ENCODE measurements at places on chromosomes 2 and 18.
A peak's percentile ranks its signal among the peaks of the same experiment; 100 is the strongest.

DNA sequence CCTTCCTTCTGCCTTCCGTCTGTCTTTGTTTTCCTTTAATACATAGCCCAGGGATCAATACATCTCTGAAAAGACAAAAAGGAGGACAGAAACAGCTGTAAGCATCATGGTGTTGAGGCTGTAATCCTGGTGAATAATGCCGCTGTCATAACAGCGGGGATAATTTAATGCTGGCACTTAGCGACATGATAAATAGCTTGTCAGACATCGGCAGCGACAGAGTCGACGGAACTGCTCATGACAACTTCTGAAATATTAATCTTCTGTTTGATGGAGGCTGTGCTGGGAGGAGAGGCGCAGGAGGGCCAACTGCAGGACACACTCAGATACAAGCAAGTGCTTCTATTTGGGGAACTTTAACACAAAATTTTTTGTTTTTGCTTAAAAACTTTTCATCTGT lies 602.2 kb downstream of the GALR1 start:
- no peak for DNase-seq

GRCh38 chr2:138814123-138814898 lies 34.1 kb upstream of the NXPH2 start:
- no peak for DNase-seq

DNA sequence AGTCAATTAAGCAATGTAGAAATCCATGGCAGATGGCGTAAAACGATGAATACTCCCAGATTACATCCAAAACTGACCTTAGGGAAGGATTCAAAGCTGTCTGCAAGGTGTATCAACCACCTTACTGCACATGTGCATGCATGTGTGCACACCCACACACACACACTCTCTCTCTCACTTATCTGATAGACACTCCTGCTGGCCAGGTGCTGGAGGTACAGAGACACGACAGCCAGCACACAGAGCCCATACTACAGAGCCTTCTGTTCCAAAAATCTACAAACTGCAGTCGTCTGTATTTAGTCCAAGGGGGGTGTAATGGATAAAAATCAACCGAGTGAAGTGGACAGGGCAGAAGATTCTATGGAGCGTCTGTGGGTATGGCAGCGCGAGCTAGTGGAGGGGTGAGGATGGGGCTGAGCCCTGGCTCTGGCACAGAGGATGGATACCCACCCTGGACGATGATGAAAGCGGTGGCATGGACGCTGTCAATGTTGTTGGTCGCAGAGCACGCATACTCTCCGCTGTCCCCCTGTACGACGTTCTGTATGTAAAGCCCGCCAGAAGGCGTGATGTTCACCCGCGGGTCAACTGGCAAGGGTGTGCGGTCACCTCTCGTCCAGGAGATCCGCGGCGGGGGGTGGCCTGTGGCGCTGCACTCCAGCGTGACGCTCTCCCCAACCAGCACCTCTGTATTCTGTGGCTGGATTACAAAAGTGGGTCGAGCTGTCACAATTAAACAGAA lies 78.4 kb downstream of the PXDN start:
- DNase-seq = no peak

GRCh38 chr2:61210332-61210981 lies 48.5 kb downstream of the C2orf74 start:
- DNase-seq = no peak

DNA sequence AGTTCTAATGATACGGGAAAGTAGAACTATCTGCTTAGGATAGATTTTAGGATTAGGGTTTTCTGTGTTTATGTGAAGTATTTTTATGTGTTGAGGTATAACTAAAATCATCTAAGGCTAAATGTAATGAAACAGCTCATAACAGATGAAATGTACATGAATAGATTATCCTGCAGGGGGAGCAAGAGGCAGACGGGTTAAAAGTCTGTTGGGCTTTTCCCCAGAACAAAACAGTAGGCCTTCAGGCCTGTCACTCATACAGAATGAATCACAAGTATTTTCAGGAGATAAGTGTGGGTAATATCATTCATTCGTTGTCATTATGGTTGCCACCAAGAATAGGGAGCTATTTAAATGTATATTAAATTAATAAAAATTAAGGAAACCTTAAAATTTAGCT lies 107.9 kb upstream of the IL1R2 start:
- peak; percentile 54 for DNase-seq

- DNase-seq = no peak
Measured at GRCh38 chr2:13413989-13414388, 697.3 kb downstream of the TRIB2 start.

DNA sequence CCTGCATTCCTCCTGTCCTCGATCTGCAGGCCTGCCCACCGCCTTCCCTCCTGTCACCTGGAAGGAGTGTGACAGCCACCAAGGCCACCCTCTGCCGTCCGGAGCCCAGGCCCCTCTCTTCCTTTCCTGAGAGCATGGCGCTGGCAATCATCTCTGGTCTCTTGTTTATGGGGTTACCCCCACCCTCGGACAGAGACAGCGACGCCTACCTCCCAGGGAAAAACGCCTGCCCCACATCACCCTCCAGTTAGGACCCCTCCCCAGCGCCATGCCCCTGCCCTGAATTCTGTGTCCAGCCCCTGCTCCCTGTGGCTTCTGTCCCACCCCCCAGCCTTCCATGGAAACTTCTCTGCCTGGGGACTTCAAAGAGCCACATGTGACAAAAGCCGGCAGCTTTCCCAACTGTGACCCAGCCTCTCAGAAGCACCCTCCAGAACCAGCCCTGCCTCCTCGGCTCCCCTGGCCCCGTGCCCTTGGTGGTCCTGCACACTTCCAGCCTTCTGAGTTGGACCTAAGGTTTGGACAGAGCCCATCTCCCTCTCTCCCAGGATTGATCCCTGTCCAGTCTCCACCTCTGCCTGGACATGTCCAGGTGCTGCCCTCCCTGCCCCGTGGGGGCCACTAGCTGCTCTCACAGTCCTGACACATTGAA lies 145.0 kb upstream of the HDAC4 start:
- no peak for DNase-seq

- peak; percentile 62 for DNase-seq
Measured at GRCh38 chr2:12168791-12169388, 422.5 kb downstream of the LPIN1 start.

DNA sequence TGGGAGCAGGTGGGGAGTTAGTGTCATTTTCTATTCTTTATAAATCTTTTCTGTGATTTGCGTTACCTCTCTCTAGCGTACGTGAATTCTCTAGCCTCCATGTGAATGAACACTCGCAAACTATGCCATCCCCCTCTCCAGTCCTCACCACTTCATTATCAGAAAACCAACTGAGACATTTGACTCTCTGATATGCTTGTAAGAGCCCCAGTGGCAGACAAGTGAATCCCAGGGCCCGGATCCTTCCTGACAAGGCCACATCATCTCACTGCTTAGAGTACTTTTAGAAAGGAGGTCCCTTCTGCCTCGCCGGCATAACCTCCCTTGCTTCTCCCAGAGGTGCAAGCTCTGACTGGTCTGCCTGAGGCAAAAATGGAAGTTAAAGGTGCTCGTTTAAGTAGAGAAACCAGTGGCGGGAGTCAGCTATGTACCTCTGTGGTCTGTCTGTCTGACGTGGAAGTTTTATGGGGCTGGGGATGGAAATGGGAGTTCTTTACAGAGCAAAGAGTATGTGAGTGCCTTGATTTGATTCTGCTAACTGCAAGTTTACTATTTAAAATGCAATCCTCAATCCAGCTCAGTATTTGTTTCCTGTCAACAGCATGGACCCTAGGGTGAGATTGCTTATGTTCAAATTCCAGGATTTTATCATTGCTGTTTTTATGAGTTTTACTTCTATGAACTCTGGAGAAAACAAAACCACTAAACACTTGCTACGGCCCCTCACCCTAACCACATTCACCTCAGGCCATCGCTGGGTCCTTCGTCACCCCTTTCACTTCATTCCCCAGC lies 114.9 kb upstream of the MSTN start:
- no peak for DNase-seq

GRCh38 chr2:74984947-74985637 lies 26.6 kb downstream of the POLE4 start:
- no peak for DNase-seq
